ENCODE measurements at places on chromosomes 4 and X.

- DNase-seq: no peak
These were observed 29.1 kb downstream of the SPARCL1 start for GRCh38 chr4:87500092-87500462.

- peak; percentile 92 for DNase-seq
These were observed at the start of gene TBC1D8B for GRCh38 chrX:106802388-106803275. Gene TBC1D8B, plus strand, starts transcription at chrX:106802673. Its CDS starts 181 bp downstream, at chrX:106802854.

DNA sequence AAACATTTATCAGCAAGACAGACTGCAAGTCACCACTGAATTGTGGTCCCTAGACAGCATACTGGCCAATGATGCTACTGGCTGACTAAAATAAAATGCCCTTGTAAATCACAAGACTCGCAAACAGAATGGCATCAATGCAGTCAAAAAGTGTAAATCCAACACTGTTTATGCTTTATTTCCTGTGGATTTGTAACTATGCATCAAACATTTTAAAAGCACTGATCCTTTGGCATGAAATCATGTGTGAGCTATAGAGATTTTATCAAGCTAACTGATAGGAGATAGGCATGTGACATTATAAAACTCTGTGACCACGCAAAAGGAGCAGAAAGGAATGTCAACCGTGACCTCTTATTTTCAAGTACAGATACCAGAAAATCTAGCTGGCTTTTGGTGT, 20.8 kb downstream of the MBNL3 start:
- no peak for DNase-seq

DNA sequence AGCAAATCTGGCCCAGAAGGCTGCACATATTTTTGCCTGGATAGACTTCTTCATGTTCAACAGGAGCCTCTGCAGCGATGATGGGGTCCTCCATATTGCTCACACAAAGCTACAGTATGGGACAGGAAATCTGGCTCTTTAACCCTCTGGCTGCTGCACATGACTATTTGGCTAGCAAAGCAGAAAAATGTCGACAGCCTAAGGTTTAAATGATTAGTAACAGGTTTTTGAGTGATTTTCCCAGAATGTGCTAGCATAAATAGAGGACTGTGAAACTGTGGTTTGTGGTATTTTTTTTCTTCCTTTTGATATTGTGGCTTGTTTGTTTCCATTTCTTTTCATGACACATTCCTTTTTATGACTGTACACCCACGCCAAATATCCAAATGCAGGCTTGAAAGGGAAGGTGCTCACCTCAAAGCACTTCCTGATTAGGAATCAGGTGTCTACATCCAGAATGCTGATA, 120.2 kb upstream of the GK2 start:
- no peak for DNase-seq

GRCh38 chrX:44698357-44698756, 145.5 kb upstream of the DUSP21 start:
- DNase-seq: no peak

- DNase-seq: no peak
These were observed 101.8 kb downstream of the PJA1 start for GRCh38 chrX:69063486-69063885.

DNA sequence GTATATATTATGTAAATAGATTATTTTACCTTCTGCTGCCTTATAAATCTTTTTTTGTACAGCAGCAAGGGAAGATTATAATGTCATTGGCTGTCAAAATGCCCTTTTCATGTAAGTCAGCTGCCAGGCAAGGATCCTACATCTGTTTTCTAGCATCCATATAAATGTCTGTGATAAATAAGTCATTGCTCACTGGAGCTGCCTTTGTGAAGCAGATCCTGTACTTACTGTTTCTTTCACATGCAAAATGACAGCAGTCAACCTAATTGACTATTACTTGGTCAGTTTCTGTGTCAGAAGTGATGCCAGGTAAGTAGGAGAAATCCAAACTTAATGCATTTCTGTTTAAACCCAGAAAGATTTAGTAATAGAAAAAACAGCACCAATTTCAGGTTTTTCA, 620.7 kb downstream of the RPA4 start:
- DNase-seq: no peak

GRCh38 chr4:70935038-70935695, 33.0 kb downstream of the MOB1B start:
- no peak for DNase-seq

DNA sequence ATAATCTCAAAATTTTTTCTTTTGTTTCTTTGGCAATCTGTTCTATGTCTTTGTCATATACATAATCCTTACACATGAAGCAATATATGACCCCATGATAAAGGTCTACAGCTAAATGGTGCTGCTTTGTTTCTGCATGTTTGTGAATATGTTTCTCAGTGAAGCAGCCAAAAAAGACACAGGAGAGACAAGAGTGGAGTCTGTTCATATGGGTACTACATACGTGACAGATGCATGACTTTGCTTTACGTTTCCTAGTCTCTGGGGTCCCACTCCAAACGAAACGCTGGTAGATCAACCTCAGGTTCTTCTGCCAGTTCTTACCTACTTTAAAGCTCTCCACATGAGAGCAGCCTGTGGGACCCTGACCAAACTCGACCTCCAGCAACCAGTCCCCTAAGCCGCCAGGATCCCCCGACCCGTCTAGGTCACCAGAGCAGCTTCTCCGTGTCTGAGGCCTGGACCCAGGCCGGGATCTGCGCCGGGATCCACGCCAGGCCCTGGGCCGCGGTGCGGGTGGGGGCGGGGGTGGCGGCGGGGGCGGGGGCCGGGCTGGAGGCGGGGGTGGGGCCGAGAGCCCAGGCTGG, 1.5 kb downstream of the USP51 start:
- no peak for DNase-seq

- DNase-seq: no peak
These were observed 72.2 kb upstream of the PPP3CA start for GRCh38 chr4:101419336-101420135.

DNA sequence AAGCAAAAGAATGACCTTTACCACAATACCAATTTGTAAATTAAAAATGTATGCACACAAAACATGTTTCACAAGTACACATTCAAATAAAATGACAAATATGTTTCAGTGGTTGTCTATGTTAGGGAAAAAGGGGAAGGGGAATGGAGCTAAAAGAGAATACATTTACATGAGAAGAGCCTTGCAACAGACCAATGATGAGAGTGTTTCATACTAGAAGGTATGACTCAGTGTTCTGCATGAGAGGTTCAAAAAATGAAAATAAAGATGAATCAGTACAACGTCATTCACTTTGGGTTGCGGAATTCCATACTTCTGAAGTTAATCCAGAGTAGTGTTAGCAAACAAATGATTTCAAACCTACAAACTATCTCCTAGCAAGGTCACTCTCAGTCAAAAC, 51.7 kb downstream of the RPGR start:
- DNase-seq: peak; percentile 88

DNA sequence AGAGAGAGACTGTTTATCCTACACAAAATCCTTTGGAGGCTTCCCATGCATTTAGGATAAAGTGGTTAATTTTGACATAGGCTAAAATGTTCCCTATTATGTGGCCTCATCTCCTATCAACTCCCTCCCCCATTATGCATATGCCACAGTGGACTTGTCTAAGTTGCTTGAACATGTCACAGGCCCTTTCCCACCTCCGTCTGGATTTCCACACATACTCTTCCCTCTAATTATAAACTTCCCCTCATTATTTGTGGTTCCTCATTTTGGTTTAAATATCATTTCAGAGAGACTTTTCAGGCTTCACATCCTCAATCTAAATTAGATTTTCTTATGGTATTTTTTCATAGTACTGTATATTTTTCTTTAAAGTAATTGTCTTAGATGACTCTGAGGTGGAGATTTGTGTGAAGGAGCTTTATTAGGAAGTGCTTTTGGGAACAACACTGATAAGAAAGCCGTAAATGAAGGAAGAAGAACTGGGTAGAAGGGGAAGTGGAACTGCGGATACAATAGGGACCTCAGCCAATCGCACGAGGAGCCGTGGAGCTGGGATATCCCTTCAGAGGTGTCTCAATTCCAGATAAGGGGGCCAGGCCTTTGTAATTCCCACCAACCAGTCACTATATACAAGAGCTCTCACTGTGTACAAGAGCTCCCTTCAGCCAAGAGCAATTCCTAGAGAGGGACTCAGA, 7.9 kb downstream of the C4orf17 start:
- no peak for DNase-seq

DNA sequence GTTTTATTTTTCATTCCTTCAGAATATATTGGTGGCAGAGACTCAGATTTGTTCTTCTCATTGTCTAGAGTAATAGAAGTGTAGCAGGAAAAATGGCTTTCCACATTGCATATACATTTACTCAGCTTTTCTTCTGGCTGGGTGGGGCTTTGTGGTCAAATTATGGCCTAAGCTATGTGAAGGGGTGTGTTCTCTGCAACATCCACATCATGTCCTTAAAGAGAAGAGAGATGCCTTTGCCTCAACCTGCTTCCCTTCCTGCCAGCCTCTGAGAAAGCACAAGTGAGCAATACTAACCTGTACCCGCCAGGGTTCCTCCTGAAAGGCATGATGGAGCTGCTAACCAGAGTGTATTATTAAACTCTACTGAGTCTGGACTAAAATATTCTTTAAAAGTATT, 695.6 kb upstream of the FAM241A start:
- no peak for DNase-seq

GRCh38 chrX:22122510-22122909, 90.4 kb downstream of the PHEX start:
- peak; percentile 29 for DNase-seq

- DNase-seq: peak; percentile 60
These were observed 137.8 kb downstream of the UCHL1 start for GRCh38 chr4:41394481-41394894.

GRCh38 chr4:182827954-182828353, 89.2 kb downstream of the DCTD start:
- no peak for DNase-seq

DNA sequence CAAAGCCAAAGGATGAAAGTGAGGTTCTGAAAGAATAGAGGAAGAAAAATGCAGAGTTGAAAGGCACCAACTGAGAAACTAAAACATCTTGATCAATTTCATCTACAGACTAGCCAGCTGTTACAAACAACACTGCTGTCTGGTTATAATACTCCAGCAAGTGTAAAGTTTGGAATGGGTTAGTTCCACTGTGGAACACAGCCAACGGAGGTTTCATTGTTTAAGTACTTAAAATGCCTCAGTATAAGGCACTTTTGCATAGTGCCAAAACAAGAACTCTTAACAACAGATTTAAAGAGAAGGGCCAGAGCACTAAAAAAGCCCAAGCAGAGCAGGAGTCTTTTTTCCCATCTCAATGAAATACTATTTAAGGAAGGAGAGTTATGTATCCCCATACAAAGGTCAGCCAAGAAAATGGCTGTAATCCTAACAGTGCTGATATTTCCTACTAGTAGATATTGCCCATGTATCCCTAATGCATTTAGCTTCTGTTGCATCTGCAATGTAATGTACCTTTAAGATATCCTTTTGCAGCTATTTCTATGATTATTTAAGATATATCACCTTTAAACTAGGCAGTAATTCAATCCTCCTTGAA, 16.5 kb downstream of the ACSL4 start:
- DNase-seq: peak; percentile 51

DNA sequence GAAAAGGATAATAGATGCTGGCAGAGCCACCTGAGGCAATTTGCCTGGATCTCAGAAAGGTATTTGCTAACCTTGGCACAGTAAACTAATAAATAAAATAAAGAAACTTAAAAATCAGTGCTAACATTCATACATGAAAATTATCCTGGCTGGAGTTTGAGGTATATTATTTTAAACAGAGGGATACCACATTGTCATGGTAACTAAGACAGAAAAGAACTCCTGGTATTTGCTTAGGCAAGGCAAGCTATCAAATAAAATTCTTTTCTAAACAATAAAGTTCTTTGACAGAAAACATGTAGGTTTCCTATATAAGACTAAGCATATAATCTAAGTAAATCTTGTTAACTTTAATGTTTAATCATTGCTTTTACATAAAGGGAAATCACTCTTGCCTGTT, 218.8 kb downstream of the MAGEB17 start:
- peak; percentile 35 for DNase-seq

DNA sequence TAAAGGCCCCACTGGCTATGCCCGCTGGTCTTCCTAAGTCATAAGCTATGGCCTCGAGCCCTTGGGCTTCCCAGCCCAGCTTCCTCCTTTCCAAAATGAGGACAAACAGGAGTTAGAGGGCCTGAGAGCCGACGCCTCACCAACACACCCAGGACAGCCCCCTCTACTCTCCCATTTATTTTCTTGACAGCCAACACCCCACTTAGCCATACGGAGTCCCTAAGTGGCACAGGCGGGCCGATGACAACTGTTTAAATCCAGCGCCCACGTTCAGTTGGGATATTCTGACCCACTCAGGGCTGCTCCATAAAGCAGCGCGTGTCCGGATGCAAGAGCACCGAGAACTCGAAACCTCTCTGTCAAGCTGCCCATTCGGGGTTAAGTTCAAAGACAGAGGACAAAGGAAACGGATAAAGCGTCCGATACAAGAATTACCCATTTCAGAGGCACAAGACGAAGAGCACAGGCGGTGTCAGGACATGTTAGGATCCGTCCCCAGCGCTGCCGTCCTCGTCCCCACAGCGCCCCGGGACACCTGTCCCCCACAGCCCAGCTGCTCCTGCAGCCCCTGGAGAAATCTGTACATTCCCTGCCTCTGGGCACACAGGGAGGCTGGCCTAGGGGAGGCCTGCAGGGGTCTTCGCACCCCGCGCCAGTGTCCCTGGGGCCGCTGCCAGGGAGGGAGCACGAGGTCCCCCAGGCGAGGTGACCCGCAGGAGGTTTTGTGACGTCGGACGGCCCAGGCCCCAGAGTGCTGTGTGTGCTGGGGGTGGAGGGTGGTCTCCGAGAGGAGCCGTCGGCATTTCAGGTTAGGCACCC, 1.2 kb downstream of the PRKX start:
- peak; percentile 55 for DNase-seq

DNA sequence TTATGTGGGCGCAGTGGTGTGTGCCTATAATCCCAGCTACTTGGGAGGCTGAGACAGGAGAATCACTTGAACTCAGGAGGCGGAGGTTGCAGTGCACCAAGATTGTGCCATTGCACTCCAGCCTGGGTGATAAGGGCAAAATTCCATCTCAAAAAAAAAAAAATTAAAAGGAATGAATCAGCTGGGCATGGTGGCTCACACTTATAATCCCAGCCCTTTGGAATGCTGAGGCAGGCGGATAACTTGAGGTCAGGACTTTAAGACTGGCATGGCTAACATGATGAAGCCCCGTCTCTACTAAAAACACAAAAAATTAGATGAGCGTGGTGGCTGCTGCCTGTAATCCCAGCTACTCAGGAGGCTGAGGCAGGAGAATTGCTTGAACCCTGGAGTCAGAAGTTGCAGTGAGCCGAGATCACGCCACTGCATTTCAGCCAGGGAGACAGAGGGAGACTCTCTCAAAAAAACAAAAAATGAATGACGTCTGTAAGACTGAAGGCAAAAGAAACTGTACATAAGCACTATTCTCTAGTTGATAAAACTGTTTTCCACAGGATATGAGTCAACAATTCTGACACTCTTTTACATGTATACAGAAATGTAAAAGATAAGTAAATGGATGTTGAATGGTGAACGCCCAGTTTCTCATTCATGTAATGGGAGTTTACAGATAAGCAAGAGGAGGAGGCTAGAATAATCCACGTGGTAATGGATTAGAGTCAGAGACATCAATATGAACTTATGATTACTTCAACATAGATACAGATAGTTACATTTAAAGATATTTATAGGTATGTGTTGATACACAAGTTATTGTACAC, 22.2 kb downstream of the CENPC start:
- peak; percentile 15 for DNase-seq
